ENCODE measurements at places on chromosomes 12 and 14. TPM values are rescaled to one million over a fixed set of nuclear protein-coding genes. Genes with fewer than 3 reads are reported as not detected.

GRCh38 chr12:119312904-119313303 lies 21.6 kb upstream of the CCDC60 start:
- no peak for DNase-seq

DNA sequence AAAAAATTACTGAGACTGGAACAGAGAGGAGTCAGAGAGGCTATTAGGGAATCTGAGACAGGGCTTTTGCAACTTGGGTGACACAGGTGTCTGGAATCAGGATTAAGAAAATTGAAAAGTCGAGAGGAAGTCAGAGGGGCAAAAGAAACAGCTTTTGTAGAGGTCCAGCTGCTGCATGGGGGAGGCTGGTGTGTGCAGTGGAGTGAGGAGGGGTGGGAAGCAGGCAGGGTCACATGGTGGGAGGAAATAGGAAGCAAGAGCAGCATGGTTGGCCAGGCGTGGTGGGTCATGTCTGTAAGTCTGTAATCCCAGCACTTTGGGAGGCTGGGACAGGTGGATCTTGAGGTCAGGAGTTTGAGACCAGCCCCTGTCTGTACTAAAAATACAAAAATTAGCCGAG lies 69.7 kb upstream of the VRK1 start:
- no peak for DNase-seq

DNA sequence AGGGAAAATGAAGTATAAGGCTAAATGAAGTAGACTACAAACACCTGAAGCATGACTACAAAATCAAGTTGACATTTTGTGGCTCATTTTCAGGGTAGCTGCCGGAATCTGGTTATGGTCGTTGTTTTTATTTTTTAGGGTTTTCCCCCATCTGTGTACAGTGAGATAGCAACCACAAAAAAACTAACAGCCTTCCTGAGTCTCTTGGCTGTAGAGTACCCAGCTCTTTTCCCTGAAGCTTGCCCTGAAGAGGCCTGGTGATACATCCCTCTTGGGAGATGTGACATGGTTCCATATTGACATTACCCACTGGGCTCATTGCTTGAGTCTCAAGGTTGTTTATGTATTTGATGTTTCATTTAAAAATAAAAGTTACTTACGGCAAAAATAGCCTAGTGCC lies 424.0 kb downstream of the ZFP36L1 start:
- DNase-seq: no peak

- DNase-seq: no peak
Observed at GRCh38 chr14:73774241-73774570, 60.0 kb upstream of the PNMA1 start.

FGD6 gene
- polyA plus RNA-seq: 0.16 TPM

DNA sequence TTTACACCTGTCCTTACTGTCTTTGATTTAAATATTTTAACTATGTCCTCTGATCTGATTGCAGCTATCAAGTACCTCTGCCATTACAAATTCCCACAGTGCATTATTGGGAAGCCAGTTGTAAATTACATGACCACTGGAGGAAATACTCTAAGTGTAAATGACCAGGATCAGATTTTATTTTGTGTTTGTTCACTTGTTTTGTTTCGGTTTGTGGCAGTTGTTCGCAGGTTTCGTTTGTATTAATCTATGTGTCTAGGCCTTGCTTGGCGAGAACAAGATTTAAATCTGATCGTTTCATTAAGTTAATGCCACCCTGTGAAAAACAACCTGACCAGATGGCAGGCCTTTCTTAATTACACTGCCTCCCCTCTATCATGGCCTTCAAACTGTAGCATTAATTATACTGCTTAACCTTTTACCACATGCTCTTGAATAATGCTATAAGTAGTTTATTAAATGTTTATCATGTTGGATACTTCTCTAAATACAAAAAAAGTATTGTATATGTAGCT lies 990.1 kb downstream of the TMTC2 start:
- DNase-seq: no peak

ANG gene
- not detected for polyA plus RNA-seq

GRCh38 chr14:54715239-54715638 lies 148.3 kb downstream of the SAMD4A start:
- DNase-seq: no peak

COL2A1 gene
- polyA plus RNA-seq: not detected

INHBC gene
- not detected for polyA plus RNA-seq

- DNase-seq: no peak
Observed at GRCh38 chr12:108547686-108548085, 13.3 kb downstream of the SART3 start.

LAG3 gene
- 14.5 TPM for polyA plus RNA-seq

TRIM9 gene
- polyA plus RNA-seq: 0.10 TPM

- DNase-seq: peak; percentile 55
Observed at GRCh38 chr12:62260733-62261683, 804 bp downstream of the USP15 start.

GRCh38 chr14:98140862-98141530 lies 1131.0 kb downstream of the BCL11B start:
- no peak for DNase-seq

DNA sequence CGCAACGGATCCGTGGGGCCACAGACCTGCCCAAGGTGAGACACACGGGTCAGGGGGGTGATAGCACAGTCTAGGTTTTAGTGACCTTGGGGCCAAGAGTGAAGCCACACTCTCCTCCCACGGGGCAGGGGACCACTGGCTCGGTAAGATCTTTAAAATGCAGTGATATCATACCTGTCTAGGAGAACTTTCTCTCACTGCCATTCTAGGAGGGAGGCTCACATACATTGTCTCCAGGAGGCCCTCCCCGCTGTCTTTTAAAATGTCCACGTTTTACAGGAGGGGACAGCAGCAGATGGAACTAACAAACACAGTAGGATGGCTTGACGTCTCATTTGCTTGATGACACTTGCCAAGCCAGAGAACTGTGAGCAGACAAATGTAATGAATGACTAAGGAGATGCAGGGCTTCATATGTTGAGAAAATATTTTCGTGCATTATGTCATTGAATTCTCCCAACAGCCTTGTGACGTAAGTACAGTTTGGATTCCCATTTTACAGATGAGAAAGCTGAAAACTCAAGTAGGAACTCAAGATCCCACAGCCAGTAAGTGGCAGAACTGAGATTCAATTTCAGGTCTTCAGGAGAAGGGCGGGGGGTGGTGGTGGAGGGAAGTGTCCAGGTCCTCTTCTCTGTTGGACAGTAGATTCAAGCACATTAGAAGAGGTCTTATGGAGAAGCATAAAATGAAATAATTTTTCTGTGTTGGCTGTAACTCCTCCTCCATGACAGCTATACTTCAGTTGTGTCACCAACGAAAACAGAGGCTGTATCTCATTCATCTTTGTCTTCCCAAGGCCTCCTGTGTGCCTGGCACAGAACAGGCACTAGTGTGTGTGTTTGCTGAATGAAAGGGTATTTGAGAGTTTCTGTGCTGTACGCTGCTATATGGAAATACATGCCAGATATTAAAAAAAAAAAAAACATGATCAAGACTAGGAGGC lies 2.1 kb downstream of the VASH1 start:
- no peak for DNase-seq

DNA sequence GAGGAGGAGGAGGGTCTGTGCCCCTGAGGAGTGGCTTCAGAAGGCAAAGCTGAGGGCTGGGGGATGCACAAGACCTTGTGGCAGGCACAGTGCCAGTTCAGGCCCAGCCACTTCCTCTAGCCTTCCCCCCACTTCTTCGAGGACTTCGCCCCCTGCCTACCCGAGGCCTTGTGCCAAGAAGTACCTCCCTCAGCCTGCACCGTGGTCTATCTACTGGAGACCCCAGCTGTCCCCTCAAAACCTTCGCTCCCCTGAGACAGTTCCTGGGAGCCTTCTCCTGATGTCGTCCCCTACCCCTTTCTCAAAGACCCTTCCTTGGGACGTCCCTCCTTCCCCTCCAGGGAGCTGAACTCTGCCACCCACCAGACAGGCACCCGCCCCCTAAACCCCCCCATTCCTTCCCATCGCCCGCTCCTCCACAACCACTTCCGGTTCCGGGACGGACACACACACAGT lies 604 bp downstream of the ZNF384 start:
- peak; percentile 78 for DNase-seq

GRCh38 chr12:75725521-75726111 lies 214.2 kb upstream of the KRR1 start:
- no peak for DNase-seq

- DNase-seq: no peak
Observed at GRCh38 chr12:58163021-58163420, 221.7 kb downstream of the ATP23 start.

DNA sequence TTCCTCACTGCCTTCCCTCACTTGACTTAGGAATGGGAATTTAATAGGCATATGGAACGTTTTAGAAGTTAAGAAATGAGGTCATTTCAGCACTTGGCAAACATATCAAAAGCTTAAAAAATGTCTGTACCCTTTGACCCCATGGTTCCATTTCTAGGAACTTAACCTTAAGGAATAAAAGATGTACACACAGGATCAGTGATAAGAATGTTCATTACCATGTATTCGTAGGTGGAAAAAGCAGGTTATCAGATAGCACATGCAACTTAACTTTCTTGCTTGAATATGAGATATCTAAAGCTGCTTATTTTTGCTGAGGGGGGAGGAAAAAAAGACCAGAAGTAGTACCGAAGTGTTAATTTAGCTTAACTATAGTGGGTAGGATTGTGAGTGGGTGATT lies 57.2 kb downstream of the TTLL5 start:
- DNase-seq: no peak

GLS2 gene
- polyA plus RNA-seq: 6.5 TPM

- no peak for DNase-seq
Observed at GRCh38 chr14:71290960-71291466, 383.8 kb downstream of the PCNX1 start.

DNA sequence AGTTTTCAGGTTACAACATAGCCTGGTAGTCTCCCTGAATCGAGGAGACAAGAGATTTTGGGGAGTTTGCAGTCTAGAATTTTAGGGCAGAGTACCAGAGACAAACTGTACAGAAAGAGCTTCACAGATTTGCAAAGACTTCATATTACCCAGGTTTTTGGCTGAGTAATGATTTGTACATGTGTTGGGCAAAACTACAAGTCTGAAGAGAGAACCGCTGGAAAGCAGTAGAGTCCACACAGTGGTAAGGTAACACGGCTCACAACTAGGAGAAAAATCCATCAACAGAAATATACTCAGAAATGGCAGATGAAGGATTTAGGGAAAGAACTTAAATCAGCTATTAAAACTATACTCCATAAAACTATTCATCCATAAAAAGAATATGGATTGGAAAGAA lies 25.7 kb downstream of the FBXO33 start:
- DNase-seq: no peak

DNA sequence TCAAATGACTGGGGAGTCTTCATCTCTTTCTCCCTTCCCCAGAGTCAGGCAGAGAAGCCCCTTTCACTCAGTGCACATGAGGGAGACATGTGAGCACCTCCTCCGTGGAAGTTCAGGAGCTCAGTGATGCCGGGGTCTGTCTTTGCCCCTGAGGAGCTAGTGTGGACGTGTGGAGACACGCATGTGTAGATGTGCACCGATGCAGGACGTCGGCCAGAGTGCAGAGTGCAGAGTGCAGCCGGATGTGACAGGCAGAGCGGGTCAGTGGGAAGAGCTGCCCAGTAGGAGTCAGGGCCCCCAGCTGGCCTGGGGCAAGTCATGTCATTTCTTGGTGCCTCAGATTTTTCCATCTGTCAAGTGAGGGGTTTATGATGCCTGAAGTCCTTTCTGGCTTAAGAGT lies 20.7 kb downstream of the TSPAN9 start:
- no peak for DNase-seq

KRT75 gene
- not detected for polyA plus RNA-seq

DCTN2 gene
- polyA plus RNA-seq: 67.8 TPM

GRCh38 chr12:68334132-68334531 lies 2.0 kb upstream of the MDM1 start:
- DNase-seq: no peak

EML5 gene
- 0.76 TPM for polyA plus RNA-seq

GRCh38 chr12:54394281-54394719 lies 9.8 kb upstream of the ZNF385A start:
- no peak for DNase-seq

- DNase-seq: no peak
Observed at GRCh38 chr12:52658196-52658595, 6.2 kb upstream of the KRT2 start.

DNA sequence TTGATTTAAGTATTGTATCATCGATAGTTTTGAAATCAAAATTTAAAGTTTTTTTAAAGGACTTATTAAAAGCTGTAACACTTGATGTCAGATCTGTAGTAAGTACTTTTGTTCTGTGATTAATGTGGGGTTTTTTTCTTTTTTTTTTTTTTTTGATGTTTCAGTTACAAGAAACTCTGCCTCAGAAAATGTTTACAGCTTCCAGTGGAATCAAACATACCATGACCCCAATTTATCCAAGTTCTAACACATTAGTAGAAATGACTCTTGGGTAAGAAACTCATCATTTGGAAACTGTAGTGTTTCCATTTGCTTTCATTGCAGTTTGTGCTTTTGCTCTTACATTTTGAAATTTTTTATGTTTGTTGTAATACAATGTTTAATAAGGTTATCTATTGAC lies 45.6 kb downstream of the TBK1 start:
- DNase-seq: no peak

DNA sequence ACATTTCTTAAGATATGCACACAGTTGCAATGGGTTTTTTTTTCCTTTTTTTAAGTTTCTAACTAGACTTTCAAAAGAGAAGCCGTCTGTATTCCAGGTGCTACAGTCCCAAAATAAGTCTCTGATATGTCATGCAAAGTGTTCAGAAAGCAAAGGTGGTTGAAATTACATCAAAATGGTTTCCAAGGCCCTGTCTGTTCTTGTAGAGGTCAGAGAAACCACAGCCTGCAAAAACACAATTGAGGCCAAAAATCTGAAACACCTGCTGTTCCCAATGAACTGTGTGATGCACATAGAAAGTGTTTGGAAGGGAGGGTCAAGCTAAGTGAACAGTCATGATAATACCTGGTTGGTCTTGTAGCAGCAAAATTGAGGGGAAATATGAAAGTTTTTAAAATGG lies 91.0 kb downstream of the VRK1 start:
- DNase-seq: no peak

CCND2 gene
- polyA plus RNA-seq: 69.3 TPM

IL22 gene
- polyA plus RNA-seq: not detected

DNA sequence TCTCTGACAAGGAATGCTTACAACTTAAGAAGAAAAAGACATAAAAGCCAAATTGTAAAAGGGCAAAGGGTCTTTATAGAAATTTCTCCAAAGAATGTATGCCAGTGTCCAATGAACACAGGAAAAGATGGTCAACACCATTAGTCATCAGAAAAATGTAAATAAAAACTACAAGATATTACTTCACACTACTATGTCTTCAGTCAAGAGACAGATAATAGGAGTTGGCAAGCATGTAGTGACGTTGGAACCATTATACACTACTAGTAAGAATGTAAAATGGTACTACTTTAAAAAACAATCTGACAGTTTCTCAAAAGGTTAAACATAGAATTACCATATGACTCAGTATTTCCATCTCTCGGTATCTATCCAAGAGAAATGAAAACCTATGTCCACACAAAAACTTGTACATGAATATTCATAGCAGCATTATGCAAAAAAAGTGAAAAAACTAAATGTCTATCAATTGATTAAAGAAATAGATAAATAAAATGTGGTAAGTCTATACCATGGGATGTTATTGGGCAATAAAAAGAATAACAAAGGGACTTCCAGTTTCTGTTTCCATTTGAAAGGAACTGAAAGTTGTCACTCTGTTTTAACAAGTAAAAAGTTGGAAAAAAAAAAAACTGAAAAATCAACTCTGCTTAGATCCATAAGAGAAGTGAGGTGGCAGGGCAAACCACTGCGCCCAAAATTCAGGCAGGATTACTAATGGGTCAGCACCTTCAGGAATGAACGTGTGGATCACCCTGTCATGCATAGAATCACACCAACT lies 69.8 kb downstream of the ALG10B start:
- DNase-seq: no peak
